H4 (cell line): ENCODE measurements at places on chromosomes 2 and 18.

- DNase-seq, result no peak
Observed at GRCh38 chr2:181850936-181851560, 40.5 kb upstream of the ITPRID2 start.

- DNase-seq, result no peak
Observed at GRCh38 chr2:236946871-236947270, 138.8 kb upstream of the COPS8 start.

GRCh38 chr2:217314021-217314460 lies 454.2 kb upstream of the TNP1 start:
- DNase-seq, result no peak

DNA sequence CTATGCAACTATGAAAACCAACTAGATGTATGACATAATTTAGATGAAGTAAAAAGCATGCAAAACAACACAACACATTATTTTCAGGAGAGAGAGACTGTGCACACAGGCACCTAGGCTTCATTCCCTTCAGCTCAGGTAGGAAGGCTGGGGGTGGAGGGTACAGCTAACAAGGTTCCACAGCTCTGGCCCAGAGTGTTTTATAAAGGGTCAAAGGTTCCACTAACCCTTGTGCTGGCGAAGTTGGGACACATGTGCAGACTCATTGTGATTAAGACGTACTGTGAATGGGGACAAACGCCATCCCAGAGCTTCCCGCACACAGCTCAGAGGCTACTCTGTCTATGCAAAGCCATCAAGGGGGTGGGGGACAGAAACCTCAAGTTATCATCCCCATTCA lies 19.1 kb downstream of the CCDC93 start:
- DNase-seq, result no peak
